Sciatic nerve (tissue), 2 donors: ENCODE measurements at places on chromosomes 5 and 9. TPM values are rescaled to one million over a fixed set of nuclear protein-coding genes. Genes with fewer than 3 reads are reported as not detected.

The SYK gene
- 25.6 TPM for total RNA-seq

The FGD3 gene
- 11.1 TPM for total RNA-seq

The PCDHGB2 gene
- total RNA-seq = 10.2 TPM

The DPM2 gene
- 24.6 TPM for total RNA-seq

The WWC1 gene
- total RNA-seq = 2.1 TPM

The NUTM2G gene
- not detected for total RNA-seq

The TSLP gene
- 0.22 TPM for total RNA-seq

The SPAAR gene
- 5.8 TPM for total RNA-seq

The OGN gene
- 71.7 TPM for total RNA-seq

The SOWAHA gene
- total RNA-seq = 2.5 TPM

The IFNA21 gene
- not detected for total RNA-seq

The LHFPL2 gene
- total RNA-seq = 33.4 TPM

The TMEM252 gene
- total RNA-seq = not detected

The TTC23L gene
- 5.9 TPM for total RNA-seq

The DNAJC21 gene
- total RNA-seq = 48.3 TPM

The RRAGA gene
- total RNA-seq = 85.2 TPM

The MARCOL gene
- not detected for total RNA-seq
